Fibroblast of the conjunctiva (primary cell): ENCODE measurements at places on chromosomes 6 and 20.

DNA sequence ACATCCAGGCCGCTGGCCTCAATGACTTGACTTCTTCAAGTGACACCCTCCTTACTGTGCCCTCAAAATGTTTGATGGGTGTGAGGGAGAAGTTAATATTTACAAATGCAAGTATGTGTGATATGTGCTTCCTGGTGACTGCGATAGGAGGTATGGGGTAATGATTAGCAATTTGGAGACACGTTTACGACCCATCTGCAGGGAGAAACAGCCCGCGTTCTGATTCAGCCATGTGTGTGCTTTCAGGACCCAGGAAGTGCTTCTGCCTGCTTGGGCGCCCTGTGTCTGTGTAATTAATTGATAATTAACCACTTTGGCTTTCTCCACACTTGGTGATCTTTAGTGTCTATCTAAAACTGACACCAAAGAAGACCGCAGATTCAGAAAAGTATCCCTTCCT is 25.0 kb downstream of the SIRPA start:
- no peak for DNase-seq

DNA sequence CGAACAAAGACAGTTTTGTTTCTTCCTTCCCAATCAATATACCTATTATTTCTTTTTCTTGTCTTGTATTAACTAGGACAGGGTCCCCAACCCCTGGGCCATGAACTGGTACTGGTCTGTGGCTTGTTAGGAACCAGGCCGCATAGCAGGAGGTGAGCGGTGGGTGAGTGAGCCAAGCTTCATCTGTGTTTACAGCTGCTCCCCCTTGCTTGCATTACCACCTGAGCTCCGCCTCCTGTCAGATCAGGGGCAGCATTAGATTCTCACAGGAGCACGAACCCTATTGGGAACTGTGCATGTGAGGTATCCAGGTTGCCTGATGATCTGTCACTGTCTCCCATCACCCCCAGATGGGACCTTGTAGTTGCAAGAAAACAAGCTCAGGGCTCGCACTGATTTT is 151.9 kb downstream of the CDKAL1 start:
- DNase-seq: no peak

- DNase-seq: peak; percentile 5
Measured at GRCh38 chr6:72552938-72553337, 68.9 kb upstream of the KCNQ5 start.

GRCh38 chr6:26109772-26110171 is 22.5 kb downstream of the HFE start:
- DNase-seq: no peak

GRCh38 chr20:40675599-40676221 is 13.3 kb downstream of the MAFB start:
- DNase-seq: no peak

GRCh38 chr6:3228046-3228671 is 706 bp upstream of the TUBB2B start:
- no peak for DNase-seq

DNA sequence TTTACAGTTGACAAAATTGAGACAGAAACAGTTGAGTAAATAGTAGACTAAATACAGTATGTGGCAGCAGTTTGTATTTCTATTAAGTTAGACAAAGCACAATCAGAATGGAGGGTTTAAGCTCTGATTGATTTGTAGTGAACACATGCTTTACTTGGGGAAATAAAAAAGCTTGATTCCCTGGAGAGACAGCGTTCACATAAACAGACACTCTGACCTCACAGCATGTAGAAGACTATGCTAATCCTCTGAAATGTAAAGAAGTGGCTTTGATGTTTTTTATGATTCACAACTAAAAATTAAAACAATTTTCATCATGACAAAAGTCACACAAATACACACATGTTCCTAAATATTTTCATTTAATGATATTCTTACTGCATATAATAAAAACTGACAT is 126.9 kb upstream of the FAM83B start:
- no peak for DNase-seq

DNA sequence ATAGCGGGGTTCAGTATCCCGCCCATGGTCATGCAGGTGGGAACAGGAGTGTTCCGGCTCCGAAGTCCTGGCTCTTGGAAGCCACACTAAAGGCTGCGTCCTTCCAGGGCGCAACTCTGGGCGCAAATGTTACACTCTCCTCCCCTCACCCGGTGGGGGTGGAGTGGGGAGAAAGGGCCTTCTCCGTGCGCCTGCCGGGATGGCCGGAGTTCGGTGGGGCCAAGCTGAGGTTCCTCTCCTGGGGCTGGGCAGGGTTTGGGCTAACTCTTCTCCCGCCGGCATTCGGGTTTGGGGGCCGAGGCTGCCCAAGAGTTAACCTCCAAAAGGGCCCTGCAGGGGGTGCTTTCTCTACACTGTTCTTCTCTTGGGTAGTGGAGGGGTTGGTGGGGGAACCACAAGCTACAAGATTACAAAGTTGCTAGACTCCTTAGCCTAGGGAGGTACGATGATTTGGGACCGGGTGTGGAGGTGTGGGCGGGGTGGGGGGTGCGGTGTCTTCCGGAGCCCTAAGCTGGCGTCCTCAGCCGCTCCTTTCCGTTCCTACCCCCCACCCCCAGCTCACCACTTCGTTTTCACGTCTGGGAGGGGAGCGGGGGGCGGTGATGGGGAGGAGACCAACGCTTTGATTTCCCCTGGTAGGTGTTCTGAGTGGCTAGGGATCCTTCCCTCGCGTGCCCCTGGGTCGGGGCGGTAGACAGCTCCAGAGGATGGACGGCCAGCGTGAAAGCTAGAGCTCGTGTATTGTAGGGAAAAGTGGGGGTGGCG is 12.3 kb downstream of the NRN1 start:
- no peak for DNase-seq

GRCh38 chr6:119360262-119360915 is 10.8 kb upstream of the MAN1A1 start:
- no peak for DNase-seq

DNA sequence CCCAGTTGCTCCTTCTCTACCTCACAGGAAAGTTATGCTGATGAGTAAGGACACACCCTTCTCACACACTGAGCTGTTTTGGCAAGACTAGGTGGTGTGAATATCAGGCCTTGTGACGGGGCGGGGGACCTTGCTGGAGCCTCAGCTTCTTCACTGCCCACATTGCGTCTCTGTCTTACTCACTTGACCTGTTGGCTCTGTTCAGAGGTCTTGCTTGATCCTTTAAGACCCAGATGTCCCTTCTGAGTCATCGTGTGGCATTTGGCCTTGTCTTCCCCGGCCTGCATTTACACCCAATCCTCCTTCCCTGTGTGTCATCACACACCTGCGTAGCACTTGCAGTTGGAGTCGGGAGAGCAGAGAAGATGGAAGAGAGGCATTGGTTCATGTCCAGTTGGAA is 8.3 kb upstream of the PRND start:
- no peak for DNase-seq

GRCh38 chr6:96420294-96420693 is 101.3 kb upstream of the UFL1 start:
- DNase-seq: no peak

GRCh38 chr6:14009431-14009830 is 84.7 kb downstream of the RNF182 start:
- DNase-seq: no peak

- peak; percentile 14 for DNase-seq
Measured at GRCh38 chr6:156427345-156427744, 349.8 kb upstream of the ARID1B start.

- DNase-seq: no peak
Measured at GRCh38 chr6:110181131-110182030, 1.2 kb downstream of the CDC40 start.

DNA sequence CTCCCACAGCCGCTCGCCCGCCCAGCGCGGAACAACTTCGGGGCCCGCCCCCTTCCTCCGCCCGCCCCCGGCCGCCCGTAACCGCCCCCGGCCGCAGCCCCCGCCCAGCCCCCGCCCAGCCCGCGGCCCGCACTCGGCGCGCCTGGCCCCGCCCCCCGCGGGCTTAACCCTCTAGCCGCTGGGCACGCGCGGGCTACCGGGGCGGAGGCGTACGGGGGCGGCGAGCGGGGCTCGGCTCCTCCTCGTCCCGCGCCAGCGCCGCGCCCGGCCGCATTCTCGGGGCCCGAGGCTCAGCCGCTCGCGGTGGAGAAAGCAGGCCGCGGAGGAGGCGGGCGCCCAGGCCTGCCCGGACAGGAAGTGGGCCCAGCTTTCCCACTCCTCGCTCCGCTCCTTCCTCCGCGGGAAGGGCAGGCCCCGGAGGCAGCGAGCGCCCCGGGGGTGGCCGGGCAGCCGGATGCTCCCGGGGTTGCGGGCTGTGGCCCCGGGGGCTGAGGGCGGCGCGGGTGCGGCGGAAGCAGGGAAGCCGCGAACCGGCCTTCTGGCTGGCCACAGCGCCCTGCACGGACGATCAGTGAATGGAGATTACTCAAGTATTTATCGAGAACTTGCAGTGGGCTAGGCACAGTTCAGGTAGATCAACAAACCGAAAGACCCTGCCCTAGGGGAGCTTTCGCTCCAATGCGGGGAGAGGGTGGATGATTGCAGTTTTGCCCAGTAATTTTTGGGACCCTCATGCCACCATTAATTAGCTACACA is at the start of gene TRAM2:
TRAM2 (minus strand) TSS at position 39 of the 756 bp plus-strand sequence. CDS start 145 bp downstream, outside the sequence.
- peak; percentile 63 for DNase-seq

DNA sequence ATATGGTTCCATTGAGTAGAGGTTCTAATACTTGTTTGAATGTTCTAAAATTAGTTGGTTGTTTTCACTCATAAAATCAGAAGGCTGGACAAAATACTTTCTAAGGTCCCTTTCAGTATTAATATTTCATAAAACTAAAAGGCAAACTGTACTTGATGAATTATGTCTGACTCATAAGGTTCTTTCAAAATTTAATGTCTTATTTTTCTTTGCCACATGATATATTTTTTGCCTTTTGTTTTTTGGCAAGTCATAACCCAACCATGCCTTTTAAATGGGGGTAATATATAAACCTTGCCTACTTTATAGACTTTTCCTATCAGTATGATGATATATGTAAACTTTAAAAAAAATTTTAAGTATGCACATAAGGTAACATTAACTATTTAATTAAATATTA is 244.7 kb downstream of the PTPRK start:
- no peak for DNase-seq

DNA sequence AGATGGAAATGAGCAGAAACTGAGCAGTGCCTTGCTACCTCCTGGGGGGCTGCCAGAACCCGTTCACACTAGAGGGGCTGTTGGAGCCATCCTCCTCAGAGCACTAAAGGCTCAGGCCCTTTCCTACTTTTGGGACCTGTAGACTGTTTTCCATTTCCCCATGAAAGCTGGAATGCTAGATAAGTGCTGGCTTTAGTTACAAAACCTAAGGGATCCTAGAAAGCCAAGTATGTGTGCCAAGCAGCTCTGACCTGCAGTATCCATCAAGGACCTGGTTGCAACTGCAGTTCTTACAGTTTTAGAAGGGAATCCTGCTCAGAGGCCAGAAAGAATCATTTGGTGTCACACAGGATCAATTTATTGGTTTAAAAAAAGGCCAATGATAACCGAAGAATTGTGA is 176.7 kb upstream of the COL21A1 start:
- DNase-seq: no peak

DNA sequence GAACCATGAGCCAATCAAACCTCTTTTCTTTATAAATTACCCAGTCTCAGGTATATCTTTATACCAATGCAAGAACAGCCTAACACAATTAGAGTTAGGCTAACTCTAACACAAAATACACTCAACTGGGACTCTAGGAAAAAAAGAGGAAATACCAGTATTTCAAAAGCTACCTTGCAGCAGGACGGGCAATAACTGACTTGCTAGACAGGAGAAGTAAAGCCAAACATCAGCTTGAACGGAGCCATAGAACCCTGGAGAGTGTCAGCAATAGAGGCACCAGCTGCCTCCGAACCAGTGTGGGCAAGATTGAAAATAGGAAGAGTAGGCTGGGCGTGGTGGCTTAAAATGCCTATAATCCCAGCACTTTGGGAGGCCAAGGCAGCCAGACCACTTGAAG is 162.0 kb upstream of the SOX4 start:
- no peak for DNase-seq

DNA sequence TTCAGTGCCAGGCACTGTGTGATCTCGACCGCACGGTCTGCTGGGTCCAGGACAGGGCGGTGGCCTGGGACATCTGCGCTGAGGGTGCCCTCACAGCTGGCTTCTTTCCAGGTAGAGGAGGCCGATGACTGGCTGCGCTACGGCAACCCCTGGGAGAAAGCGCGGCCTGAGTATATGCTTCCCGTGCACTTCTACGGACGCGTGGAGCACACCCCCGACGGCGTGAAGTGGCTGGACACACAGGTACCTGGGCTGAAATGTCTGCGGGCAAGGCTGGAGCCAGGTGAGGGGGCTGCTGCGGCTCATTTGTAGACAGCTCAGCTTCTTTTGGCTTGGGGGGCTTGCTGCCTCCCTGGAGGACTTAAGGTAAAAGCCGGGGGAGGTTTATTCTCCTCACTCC is 26.6 kb downstream of the PYGB start:
- DNase-seq: no peak

DNA sequence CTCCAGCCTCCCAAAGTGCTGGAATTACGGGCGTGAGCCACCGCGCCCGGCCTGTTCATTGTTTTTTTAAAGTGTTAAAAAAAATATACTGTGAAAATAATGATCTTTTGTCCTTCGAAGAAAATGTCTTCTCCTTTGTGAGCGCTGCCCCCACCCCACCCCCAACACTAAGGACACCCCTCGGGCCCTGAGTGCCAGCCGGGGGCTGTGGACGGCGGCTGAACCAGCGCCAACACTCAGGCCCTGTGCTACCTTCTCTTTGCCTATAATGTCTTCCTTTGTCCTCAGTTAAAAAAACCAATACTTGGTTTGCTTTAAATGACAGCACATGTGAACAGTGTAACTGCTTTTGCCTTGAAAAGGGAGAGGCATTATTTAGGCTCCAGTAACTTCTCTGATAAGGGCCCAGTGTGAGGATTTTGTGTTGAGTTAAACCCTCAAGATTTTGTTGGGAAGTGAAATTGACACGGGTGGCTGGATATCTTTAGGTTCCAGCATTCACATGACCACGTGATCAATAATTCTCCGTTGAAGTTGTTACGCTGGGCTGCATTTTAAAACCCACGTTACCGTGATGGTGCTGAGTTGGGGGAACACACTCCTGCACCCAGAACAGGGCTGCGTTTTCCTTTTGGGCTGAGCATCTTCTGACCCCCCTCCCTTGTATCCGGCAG is 9.5 kb upstream of the ADRM1 start:
- DNase-seq: no peak

GRCh38 chr6:154625721-154626120 is 107.5 kb upstream of the SCAF8 start:
- no peak for DNase-seq

DNA sequence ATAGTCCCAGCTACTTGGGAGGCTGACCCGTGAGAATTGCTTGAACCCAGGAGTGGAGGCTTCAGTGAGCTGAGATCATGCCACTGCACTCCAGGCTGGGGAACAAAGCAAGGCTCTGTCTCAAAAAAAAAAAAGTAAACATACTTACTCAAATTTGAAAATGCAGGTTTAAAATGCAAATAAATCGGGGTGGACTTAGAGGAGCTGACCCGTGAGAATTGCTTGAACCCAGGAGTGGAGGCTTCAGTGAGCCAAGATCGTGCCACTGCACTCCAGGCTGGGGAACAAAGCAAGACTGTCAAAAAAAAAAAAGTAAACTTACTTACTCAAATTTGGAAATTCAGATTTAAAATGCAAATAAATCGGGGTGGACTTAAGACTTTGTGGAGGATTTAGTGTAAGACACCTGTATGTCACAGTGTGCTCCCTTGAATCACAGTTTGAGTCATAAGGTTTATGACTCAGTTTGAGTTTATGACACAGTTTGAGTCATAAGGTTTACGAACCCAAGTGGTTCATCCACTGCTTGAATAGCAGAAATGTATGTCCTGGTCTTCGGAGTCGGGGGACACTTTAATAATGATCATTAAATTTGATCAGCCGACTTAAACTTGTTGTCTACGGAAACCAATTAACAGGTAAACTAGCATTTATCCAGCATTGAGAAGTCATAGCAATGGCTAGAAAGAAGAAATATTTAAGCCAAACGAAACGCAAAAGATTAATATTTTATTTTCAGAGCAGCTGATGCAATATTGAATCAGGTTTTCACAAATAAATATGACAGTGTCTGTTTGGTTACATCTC is 6.8 kb upstream of the MRPS10 start:
- peak; percentile 60 for DNase-seq
